ENCODE measurements at places on chromosomes 5 and 9.
A peak's percentile ranks its signal among the peaks of the same experiment; 100 is the strongest.

DNA sequence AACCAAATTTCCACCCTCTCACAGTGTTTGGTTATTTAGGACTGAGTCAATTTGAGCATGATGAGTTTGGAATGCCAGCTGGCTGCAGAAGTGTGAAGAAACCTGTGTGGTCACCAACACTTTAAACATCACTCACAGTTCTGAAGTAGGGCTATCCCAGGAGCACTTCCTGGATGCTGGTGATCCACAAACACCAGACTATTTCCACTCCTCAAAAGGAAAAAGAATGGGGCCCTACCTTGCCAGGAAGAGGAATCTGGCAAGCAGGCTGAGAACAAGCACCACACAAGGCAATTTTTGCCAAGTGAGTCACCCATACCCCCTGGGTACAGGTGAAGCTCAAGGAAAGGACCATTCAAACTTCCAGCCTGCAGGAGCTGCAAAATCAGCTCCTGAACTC is 294.2 kb upstream of the PTGER4 start:
- no peak for DNase-seq

- peak; percentile 63 for DNase-seq
Observed at GRCh38 chr5:139458580-139459407, 3.7 kb downstream of the ECSCR start.

GRCh38 chr5:128082551-128083032 is 974 bp upstream of the SLC12A2 start:
- no peak for DNase-seq

DNA sequence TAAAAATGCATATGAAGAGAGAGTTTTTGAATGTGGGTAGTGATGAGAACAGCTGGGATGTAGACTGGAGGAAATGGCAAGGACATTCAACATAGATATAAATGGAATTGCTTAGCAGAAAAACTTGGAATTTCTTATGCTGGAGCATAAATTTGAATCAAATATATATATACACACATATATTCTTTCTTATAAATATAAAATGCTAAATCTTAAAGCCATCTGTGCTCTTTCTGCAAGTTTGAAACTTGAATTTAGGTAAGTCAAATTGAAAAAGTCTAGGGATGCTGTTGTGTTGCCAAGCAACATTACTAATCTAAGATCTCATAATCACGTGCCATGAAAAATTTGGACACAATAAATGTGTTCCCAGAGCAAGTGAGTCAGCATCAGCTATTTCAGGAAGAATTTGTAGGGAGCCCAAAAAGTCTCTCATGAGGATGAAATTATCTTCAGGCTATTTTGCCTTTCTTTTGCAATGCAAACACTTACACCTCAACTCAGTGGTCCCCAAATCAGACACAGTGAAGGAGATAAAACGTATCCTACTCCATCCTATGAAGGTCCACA is 58.4 kb upstream of the ALDH1A1 start:
- no peak for DNase-seq

GRCh38 chr9:86755561-86755941 is 191.8 kb downstream of the GAS1 start:
- no peak for DNase-seq

DNA sequence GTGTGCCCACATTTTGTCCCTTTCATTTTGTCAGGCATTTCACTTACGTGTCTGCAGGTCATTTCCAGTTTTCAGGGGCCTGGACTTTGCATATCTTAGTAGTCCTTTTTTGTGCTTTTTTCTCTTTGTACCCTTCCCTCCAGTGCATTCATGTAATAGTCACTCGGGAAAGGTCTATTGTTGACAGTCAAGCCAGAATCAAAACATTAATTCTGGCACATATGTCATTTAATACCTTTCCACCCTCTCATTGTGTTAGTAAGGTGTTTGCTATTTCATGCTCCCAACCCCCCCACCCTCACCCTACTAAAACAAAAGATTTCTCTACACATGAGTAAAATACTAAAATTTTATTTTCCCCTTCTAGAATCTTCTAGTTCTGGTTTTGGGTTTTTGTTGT is 42.7 kb downstream of the UGCG start:
- DNase-seq, result no peak

DNA sequence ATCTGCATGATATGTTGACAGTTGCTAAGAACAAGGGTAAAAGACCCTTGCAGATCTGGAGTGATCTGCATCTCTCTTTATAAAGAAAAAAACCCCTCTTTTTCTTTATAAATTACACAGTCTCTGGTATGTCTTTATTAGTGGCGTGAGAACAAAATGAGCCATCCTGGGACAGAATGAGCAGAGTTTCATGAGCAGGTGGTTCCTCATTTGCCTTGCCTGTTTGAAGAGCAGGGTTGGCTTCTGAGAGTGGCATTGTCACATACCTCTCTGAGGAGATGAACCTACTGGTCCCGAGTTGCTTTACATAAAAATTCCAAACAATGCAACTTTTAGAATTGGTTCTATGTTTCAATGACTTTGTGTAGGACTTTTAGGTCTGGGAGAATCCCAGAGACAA is 94.3 kb downstream of the INSYN2B start:
- DNase-seq, result no peak

- DNase-seq, result no peak
Observed at GRCh38 chr9:110180511-110181434, 27.2 kb downstream of the C9orf152 start.

DNA sequence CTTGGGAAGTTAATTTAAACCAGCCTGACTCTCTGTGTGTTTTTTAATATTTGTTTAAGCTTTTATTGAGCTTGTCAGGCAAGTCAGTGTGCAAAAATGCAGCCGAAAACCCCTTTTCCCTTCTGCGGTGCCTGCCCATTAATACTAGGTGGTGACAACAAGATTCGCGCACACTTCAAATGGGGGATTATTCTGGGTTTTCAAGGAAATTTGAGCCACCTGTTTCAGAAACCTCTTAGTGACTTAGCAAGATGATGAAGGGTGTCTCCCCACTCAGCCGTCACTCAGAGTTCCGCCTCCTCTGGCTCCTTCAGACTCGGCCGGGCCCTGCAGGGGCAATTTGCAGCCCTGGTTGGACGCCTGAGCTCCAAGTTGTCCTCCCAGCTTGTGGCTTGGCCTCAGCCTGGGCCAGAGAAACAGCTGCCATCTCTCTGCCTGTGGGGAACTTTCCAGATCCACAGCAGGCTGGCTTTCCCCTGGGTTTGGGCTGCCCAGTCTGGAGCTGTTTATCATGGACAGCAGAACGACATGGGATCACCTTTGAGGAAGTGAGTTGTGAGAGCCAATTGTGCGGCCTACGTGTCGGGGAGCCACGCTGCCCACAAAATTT is 75.9 kb downstream of the SPRY4 start:
- no peak for DNase-seq

- DNase-seq, result no peak
Observed at GRCh38 chr9:132578367-132578932, 4.0 kb upstream of the BARHL1 start.

DNA sequence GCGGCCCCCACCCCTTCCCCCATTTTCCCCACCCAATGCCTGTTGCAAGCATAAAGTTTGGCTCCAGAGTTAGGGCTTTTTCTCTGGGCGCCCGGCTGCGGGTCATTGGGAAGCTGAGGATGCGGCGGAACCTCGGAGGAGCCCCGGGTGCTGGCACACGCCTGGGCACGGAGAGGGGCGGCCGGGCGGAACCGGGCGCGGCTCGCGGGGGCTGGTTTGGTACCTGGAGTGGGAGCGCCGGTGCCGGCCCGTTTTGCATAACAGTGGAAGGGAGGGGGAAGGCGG is 1.2 kb downstream of the PPARGC1B start:
- DNase-seq, result no peak

GRCh38 chr9:38690574-38690973 is 29.4 kb downstream of the FAM240B start:
- no peak for DNase-seq

DNA sequence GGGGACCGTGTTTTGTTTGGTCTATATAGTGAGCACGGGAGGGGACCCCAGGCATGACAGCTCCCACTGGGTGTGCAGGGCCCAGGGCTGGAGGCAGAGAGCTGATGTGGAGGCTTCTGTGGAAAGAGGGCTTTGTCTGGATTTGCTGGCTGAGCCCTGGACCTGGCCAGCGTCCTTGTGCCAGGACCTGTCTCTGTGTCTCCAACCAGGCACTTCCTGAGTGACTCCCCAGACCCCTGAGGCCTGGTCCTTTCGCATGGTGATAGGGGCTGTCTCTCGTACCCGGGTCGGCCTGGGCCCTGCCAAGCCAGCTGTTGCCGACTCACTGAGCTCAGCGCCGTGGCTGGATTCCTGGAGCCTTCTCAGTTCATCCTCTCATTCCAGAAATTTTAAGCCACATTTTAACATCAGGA is 77.6 kb downstream of the ADAMTS2 start:
- no peak for DNase-seq

DNA sequence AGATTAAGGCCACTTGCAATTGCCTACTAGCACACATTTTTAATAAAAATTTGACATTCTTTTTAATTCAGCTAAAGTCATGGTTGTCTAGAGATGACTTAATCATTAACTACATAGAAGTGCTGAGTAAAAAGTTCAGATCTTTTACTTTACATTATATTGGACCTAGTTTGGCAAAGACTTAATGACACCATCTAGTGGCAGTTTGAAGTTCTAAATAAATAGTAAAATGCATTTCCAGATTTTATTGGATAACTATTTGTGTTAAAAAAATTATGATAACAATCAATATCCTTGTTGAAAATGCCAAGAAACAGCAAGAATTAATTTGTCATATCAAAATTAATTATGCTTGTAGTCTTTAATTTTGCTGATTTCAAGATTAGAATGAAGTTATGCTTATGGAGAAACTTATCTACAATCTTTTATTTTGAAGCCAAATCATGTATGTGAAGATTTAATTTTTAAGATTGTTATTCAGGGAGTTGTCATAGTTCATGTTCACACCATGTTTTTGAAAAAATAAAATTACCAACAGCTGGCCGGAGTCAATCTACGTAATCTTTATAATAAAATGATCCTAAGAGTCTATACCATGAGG is 69.6 kb upstream of the PJA2 start:
- DNase-seq, result no peak

- DNase-seq, result no peak
Observed at GRCh38 chr5:93721511-93721910, 19.9 kb downstream of the POU5F2 start.

GRCh38 chr9:130327070-130327780 is 61.7 kb downstream of the HMCN2 start:
- no peak for DNase-seq

GRCh38 chr9:18052060-18052459 is 421.9 kb upstream of the ADAMTSL1 start:
- DNase-seq, result no peak

- DNase-seq, result no peak
Observed at GRCh38 chr9:16532272-16532671, 338.2 kb downstream of the BNC2 start.

DNA sequence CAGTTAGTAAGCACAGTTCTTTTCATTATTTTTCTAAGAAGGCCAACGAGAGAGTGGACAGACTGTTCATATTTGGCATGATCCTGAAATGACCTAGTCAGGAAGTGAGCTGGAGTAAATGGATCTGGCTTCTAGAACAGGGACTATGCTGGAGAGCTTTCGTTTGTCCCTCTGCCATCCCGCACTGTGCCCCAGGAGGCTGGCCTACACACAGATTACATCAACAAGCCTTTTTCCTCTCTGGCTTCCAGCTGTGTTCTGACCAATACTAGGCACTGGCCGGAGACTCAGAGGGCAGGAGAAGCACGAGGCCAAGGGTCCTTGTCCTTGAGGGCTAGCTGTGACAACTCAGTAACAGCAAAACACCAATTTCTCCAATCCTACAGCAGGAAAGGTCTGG is 127.8 kb downstream of the MED27 start:
- DNase-seq, result no peak

- DNase-seq, result no peak
Observed at GRCh38 chr5:128636361-128636760, 98.3 kb upstream of the FBN2 start.

GRCh38 chr5:1944408-1944807 is 61.7 kb upstream of the IRX4 start:
- DNase-seq, result no peak

DNA sequence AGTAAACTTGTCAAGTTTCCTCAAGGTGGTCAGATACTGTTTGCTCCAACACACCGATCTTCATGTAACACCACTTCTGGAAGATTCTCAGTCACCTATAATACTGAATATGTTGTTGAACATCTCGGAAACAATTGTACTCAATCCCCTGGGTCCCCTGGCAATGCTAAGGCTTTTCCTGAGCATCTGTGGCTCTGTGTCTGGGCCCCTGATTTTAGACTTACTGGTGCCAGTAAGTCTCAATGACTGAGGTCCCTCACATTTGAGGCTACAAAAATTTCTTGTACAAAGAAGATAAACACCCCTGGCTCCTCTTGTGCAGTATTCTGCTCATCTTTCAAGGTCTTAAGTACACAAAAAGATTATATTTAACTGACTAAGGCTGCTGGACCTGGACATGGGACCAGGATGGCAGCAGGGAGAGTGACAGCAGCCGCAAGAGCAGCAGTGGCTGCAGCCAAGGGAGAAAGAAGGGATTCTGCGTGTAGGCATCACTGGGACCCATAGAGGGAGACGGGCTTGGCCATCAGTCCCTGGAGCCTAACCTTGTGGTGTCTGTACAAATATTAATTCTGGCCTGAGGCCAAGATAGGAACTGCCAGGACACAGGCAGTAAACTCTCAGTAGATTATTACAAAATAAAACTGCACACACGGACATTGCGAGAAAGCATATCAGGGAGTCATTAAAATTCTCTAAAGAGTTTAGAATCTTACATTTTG is 49.0 kb upstream of the TNPO1 start:
- DNase-seq, result no peak

DNA sequence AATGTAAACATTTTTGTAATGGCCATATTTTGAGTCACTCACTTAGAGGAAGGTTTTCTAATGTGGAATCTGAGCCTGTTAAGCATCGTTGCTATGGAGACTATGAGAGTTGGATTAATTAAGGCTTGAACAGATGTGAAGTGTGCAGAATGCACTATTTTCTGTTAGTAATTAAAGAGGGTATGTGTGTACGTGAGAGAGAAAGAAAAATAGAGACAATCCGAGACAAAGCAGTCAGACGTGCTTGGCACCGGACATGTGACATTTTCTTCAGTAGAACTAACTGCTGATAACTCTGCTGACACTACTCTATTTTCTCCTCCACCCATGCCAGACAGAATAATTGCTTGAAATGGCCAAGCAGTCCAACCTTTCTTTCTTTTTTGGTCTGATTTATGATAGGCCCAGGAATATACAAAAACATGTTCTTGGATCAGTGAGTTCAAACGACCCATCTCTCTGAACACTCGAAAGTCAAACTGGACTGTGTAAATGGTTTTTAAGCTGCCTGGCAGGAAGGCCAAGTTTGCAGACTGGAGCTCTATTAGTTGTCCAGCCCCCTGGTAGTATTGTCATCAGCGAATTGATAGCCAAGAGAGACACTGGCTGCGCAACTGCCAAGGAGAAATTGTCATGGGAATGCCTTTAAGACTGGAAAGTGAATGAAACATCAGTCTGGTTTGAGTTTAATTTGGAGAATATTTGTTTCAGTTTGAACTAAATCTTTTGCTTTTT is 322.1 kb downstream of the ARHGEF28 start:
- DNase-seq, result no peak

- peak; percentile 27 for DNase-seq
Observed at GRCh38 chr9:2015581-2016407, 647 bp downstream of the SMARCA2 start.

DNA sequence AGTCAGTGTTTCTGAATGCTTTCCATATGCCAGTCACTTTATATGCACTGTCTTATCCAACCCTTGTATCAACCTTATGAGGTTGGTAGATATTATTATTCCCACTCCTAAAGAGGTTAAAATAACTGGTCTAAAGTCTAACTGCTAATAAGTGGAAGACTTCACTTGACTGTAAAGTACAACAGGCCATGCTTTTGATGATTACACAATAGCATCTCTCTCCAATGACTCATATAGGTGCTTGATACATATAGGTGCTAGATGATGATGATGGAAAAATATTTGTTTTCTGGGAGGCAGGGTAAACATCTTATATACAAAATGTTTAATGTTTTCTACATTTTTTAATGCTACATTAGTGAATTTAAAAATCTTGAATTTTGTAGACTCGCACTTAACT is 75.9 kb upstream of the NR3C1 start:
- DNase-seq, result no peak
